Activated CD8-positive, alpha-beta T cell treated with anti-CD3 and anti-CD28 coated beads, Interleukin-2, amount 10 ng/mL, durations not matched to agents 7 days and 5 days (primary cell): ENCODE measurements at places on chromosomes 4 and X.
A peak's percentile ranks its signal among the peaks of the same experiment; 100 is the strongest.

DNA sequence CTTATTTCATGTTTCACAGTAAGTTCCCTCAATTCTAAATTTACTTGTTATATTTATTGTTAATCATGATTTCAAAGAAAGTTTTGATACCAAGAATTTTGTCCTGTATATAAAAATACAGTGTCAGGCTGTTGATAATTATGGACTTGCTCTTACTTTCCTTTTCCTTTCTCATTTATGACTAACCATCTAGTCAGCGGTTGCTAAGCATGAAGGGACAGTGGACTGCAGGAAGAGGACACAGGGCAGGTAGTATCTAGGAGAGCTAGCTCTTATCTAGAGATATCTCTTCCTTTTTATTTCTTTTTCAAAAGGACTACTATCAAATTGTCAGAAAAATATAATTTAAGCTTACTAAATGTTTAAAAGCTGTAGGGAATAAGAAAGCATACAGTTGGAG, 1.6 kb downstream of the OPRPN start:
- no peak for DNase-seq

DNA sequence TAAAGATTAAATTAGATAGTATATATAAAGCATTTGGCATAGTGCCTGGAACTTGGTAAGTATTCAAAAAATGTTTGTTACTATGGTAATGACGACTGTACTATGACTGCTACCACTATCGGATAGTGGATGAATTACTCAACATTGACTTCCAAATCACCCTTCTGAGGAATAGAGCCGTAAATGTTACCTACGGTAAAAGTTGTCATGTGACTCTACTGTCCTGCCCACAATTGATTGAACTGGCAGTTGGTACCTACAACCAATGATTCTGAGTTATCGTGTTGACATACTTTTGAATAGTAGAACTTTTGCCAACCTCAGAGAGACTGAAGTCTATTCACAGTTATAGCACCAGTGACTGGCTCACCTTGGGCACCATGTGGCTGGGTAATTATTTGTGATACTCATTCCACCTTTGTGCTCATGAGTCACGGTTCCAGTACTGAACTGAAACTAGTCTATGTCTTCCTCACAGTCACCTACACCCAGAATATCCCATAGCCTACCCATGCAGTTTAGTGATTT, 185.5 kb upstream of the PITX2 start:
- no peak for DNase-seq

DNA sequence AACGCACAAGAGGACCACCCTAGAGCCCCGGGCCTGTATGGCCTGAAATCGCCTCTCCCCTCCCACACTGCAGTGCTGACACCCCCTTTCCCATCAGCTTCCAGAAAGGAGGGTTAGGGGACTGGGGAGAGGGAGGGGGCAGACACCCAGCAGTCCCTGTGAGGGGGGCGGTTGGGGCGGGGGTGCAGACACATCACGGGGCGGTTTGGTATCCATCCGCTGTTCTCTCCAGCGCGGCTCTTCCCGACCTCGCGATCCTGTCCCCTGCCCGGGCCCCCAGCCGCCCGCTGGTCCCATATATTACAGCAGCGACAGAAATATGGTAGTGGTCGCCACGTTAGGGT, 404 bp upstream of the GPRASP2 start:
- DNase-seq: no peak

DNA sequence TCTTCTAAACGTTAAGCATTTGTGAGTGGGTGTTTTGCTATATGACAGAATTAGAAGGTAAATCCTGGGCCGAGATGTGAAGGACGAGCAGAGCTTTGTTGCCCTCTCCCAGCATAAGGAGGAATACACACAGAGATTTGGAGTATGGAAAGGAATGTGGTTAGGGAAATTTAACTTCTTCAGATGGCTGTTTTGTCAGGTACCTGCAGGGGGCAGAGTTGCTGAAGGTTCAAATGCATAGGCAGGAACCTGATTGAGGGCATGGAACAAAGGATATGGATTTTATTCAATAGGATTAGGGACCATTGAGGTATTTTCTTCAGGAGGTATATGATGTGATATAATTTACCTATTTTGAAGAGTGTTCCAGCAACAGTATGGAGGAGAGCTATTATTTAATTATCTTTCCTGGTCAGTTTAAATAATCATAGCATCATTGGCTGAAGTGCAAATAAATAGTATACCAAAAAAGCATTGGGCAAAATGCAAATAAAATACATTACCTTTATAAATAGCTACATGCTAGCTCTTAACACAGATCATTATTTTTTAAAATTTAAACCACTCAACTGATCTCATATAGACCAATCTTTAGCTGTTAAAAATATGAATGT, 143.6 kb downstream of the SLIT2 start:
- peak; percentile 29 for DNase-seq

- no peak for DNase-seq
These were observed 300.4 kb downstream of the LDB2 start for GRCh38 chr4:16597845-16598596.

DNA sequence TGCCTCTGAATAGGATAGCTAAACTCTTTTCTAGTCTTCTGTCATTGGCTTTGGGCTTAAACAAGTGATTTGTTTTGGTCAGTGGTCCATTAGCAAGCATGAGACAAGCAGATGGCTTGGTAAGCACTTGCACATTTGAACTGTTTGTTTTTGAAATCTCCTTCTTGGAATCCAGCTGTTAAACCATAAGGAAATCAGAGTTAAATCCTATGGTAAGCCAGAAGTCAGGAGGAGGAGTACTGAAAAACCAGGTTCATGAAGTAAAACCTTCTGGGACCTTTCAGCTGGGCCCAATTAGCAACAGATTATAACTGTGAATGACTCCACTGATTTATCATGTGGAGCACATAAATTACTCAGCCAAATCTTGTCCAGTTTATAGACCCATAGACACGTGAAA, 1042.5 kb upstream of the PABPC4L start:
- no peak for DNase-seq

DNA sequence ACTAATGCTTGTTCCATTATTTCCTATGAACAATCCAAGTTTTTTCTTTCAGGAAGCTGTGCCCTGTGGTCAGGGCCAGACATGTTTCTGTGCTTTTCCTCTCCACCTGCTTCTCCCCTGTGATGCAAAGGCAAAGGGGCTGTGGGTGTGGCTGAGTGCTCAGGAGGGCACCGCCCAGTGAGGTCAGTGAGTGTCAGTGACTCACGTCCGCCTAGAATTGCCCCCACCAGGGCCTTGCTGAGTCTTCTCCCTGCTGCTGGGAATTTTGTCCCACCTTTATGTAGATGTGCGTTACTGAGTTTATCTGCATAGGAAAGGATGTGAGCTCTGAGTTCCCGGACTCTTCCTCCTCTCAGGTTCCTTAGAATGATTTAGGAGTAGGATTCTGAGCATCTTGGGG, 283.2 kb downstream of the DCHS2 start:
- DNase-seq: no peak

DNA sequence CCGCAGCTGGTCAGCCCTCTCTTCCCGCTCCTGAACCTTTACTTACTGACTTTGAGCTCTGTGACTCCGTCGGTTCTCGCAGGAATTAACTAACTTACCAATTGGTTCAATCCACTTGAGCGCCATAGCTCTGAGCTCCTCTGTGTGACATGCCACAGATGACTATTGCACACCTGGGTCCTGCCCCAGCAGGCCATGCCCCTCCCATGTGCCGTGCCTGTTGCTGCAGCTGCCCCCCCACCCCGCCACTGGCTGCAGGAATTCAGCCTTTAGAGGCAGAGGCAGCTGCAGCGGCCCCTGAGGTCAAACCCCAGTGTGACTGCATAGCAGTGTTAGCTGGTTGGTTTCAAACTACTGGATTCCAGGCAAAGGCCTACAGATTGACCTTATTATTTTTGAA, 70.6 kb downstream of the MTMR1 start:
- DNase-seq: no peak

- DNase-seq: no peak
These were observed 345.7 kb upstream of the HS3ST1 start for GRCh38 chr4:11774346-11774745.

DNA sequence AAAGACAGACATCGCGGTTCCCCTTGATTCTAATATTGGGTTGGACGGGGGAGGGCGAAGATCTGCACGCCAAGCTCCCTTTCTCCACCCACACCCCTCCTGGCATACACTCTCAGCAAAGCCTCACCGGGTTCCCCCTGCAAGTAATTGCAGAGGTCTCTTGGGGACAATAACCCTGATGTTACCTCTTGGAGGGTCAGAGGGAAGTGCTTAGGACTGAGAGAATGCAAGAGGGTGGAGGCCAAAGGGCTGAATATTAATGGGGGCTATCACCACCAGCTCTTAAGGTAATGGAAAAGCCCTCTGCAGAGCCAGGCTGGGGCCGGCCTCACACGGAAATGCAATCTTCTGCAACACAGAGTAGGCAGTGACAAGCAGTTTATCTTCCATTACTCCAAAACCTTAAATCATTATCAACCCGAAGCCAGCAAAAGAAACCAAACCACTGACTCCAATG, 344.1 kb upstream of the GATB start:
- DNase-seq: no peak

GRCh38 chr4:35125995-35126712, 1118.2 kb downstream of the ARAP2 start:
- DNase-seq: no peak

DNA sequence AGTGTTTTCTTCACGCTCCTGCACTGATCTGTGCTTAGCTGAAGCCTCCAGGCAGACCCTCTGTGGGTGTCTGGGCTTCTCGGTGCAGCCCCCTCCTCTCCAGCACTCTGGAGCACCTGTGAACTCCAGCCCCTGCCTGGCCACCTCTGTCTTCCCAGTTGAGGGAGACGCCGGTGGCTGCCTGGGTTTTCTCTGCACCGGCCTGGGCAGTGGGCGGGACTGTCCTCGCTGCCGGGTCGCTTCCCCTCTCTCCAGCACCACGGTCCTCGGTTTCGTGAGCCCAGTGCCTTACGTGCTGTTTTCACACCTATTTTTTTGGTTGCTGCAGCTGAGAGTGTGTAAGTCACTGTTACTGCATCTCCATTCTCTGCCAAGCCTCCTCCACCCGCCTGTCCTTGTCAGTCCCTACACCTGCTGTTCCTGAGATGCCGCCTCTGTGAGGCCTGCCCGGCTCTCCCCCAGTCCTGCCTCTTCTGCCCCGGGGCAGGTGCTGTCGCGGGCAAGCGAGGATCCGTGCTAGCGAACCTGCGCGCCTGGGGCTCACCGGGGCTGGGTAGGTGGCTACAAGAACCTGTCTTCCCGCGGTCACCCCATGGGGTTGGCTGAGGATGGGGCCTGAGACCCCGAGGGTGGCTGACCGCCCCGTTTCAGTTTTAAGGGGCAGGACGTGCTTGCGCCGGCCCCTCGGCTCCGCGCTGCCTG, 2.4 kb upstream of the FGFRL1 start:
- DNase-seq: peak; percentile 46

DNA sequence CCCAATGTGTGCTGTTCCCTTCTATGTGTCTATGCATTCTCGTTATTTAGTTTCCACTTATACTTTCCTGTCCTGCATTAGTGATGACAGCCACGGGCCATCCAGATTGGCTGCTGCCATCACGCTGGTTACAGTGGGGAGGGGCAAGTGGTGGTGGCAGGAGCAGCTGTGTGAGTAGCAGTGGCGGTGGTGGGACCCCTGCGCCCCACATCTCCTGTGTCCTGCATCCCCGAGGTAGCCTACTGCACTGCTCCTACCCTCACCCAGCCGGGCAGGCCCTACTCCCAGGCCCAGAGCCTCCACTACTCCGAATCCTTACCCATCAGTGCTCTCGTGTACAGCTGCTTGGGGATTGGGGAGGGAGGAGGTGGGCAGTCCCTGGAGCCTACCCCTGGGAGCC, 798.7 kb upstream of the AGA start:
- no peak for DNase-seq

DNA sequence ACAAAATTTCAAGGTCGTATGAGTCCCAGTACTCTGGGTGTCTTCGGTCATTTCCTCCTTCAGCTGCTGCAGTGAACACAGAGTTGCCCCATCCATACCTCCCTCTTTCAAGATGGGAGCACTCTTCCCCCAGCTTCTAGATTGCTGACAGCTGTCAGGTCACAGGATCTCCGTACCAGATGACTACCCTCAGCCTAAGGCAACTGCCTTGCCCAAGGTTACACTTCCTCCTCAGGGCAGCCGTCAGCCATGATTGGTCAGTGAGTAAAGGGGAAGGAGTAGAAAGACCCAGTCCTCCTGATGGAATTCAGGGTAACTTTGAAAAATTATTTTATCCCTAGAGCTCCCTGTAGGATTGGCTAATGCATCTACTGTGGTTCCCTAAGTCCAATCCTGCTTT, 81.6 kb downstream of the NAF1 start:
- no peak for DNase-seq

- DNase-seq: no peak
These were observed 8.7 kb downstream of the MSX1 start for GRCh38 chr4:4868040-4868757.

- peak; percentile 70 for DNase-seq
These were observed 840 bp upstream of the CLCN3 start for GRCh38 chr4:169619518-169619957.

DNA sequence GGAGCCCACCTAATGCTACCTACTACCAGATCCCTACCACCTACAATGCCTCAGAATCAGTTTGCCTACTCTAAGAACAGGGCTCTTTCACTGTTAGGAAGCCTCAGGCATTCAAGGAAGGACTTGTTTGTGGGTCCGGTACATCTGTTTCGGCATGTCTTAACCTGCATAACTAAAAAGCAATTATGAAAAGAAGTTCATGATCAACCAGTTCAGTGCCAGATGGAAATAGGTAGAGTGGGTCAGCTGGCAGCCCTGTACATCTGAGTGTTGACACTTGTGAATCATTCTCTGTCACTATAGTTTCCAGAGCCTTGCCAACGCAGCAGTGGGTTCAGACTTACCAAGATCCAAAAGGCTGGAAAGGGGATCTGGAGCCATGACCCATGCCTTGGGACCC, 3.3 kb downstream of the TMEM185A start:
- DNase-seq: no peak

DNA sequence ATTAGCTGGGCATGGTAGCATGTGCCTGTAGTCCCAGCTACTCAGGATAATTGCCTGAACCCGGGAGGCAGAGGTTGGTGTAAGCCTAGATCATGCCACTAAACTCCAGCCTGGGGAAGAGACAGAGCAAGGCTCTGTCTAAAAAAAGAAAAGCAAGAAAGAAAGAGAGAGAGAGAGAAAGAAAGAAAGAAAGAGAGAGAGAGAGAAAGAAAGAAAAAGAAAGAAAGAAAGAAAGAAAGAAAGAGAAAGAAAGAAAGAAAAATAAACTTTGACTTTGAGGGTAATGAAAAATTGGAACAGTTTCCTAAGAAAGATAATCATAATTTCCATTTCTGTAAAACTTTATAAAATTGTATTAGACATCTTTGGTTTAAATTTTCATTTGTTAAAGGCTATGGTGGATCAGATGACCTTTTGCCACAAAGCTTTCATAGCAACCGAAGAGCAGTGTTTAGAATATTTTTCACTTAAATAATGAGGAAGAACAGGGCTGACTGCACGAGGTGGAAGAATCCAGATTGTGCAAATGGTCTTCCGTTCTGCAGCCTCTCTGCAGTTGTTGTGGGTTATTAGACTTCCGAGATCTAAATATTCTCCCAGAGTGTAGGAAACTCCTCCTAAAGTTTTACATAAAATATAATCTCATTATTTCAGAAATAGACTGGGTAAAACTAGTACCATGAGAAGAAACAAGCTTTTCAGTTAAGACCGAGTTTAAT, 55.9 kb downstream of the RBM47 start:
- no peak for DNase-seq
